ENCODE measurements at places on chromosomes 11 and 22. TPM values are rescaled to one million over a fixed set of nuclear protein-coding genes. Genes with fewer than 3 reads are reported as not detected.

GRCh38 chr22:49101873-49102272 lies 725.8 kb downstream of the BRD1 start:
- no peak for DNase-seq
- H3K36me3 ChIP-seq: no peaks in the 10 kb centered on the region
- H3K4me3 ChIP-seq: no peak overlapping the region
- no peak overlapping the region for H3K27ac ChIP-seq
- peaks cover 6% of the 10 kb centered on the region for H3K4me1 ChIP-seq
- H3K27me3 ChIP-seq: no peaks in the 10 kb centered on the region

The OR10A2 gene
- total RNA-seq: not detected

DNA sequence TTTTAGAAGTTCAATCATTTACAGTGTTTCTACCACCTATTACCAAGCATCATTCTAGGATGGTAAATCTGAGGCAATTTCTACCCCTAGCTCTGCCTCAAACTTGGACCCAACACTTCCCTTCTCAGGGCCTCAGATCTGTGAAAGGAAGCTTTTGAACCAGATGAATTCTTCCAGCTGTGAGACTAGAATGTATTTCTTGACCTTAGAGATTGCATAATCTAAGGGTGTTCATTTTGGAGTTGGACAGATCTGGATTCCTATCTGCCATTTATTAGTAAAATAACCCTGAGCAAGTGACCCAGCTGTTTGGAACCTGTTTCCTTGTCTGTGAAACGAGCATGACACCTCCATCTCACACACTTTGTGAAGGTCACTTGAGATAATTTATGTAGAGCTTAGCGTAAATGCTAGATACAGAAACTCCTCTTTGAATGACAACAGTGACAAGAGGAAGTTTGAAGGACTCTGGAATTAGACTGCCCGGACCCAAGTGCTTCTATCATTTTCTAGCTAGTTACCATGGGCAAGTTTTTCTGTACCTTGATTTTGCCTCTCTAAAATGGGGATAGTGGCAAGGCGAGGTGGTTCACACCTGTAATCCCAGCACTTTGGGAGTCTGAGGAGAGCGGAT lies 3.8 kb upstream of the INTS5 start:
- H3K4me3 ChIP-seq: no peak overlapping the region
- no peak for DNase-seq
- no peaks in the 10 kb centered on the region for H3K36me3 ChIP-seq
- H3K27ac ChIP-seq: no peak overlapping the region
- H3K4me1 ChIP-seq: no peaks in the 10 kb centered on the region
- H3K27me3 ChIP-seq: no peaks in the 10 kb centered on the region

- H3K36me3 ChIP-seq: peaks cover 6% of the 10 kb centered on the region
- H3K4me3 ChIP-seq: no peak overlapping the region
- no peak overlapping the region for H3K27ac ChIP-seq
- no peaks in the 10 kb centered on the region for H3K27me3 ChIP-seq
Observed at GRCh38 chr22:46993633-46994032, 231.2 kb downstream of the TBC1D22A start.

DNA sequence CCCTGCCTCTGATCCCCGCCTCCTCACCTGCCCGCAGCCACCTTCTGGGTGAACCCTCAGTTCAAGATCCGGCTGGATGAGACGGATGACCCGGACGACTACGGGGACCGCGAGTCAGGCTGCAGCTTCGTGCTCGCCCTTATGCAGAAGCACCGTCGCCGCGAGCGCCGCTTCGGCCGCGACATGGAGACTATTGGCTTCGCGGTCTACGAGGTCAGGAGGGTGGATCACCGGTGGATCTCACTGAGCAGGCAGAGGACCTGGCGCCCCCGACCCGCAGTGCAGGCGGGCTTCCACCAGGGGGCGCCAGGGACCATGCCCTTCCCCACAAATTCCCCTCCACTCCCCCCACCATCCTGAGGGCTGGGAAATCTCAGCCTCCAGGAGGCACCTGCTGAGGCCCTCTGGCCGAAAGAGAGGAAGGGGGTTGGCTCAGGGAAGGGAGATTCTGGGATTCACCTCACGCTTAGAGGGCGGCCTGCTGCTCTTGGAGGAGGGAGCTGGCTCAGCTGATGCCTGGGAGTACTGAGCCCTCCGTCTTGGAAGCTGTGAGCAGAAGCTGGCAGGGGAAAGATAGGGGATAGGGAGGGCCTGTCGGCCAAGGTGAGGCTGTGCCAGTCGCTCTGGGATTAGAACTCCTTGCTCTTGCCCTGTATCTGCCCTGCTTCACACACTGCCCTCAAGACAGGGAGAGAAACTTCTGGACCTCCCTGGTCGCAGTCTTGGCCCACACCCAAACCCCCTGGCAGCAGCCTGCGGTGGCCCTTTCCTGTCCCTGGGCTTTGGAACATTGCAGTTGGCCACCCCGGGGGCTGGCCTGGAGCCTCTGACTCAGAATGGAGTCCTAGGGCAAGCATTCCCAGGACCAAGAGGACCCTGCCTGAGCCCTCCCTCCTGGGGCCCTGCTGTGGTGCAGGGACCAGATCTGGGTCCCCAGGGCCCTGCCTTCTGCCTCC lies 23.2 kb downstream of the CAPN1 start:
- H3K4me1 ChIP-seq: no peaks in the 10 kb centered on the region
- H3K4me3 ChIP-seq: no peak overlapping the region
- DNase-seq: peak; percentile 96
- H3K27me3 ChIP-seq: no peaks in the 10 kb centered on the region

- no peaks in the 10 kb centered on the region for H3K36me3 ChIP-seq
- no peak for DNase-seq
- no peak overlapping the region for H3K27ac ChIP-seq
- no peaks in the 10 kb centered on the region for H3K4me1 ChIP-seq
- H3K27me3 ChIP-seq: peaks cover 61% of the 10 kb centered on the region
- no peak overlapping the region for H3K4me3 ChIP-seq
Observed at GRCh38 chr11:69983571-69983877, 94.6 kb upstream of the ANO1 start.

The PACS1 gene
- total RNA-seq: 67.0 TPM

DNA sequence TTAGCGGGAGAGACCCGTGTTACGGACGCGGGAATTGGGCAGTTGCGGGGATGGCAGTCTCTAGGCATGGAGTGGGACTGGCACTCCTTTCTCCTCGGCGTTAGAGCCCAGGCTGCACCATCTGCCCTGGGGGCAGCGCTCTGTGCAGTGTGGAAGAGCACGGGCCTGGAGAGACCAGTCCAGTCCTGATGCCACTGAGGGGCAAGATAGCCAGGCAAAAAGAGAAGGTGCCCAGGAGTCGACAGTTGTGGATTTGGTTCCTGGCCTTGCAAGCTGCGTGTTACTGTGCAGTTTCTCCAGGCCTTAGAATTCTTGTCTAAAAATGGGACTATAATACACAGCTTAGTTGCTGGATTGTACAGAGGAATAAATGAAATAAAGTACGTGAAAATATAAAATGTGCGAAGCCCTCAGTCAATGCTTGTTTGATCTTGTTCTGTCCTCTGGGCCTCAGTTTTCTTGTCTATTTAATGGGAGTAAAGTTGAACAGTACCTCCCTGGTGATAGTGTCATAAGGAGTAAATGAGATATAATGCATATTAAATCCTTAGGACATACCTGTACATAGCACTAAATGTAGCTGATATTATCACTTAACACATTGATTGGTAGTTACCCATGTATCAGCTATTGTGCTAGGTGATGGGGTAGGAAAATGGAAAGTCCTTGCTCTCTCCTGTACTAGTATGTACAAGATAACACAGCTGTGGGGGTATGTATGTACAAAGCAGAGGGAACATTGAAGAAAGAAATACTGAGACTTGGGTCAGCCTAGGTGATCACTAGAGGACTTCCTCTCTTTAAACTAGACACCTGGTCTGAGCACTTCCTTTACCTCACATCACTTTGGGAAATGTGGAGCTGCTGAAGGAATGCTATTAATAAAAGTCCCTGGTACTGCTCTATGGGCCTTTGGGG lies 1.2 kb downstream of the ATXN10 start:
- no peaks in the 10 kb centered on the region for H3K4me1 ChIP-seq
- H3K4me3 ChIP-seq: peak overlapping the region; percentile 92
- H3K27me3 ChIP-seq: no peaks in the 10 kb centered on the region
- H3K27ac ChIP-seq: no peak overlapping the region

GRCh38 chr11:4095509-4096230 lies 1.1 kb downstream of the RRM1 start:
- DNase-seq: no peak
- no peaks in the 10 kb centered on the region for H3K36me3 ChIP-seq
- peak overlapping the region; percentile 47 for H3K27ac ChIP-seq
- no peaks in the 10 kb centered on the region for H3K27me3 ChIP-seq
- H3K4me3 ChIP-seq: peak overlapping the region; percentile 93

The WT1 gene
- 1.3 TPM for total RNA-seq

DNA sequence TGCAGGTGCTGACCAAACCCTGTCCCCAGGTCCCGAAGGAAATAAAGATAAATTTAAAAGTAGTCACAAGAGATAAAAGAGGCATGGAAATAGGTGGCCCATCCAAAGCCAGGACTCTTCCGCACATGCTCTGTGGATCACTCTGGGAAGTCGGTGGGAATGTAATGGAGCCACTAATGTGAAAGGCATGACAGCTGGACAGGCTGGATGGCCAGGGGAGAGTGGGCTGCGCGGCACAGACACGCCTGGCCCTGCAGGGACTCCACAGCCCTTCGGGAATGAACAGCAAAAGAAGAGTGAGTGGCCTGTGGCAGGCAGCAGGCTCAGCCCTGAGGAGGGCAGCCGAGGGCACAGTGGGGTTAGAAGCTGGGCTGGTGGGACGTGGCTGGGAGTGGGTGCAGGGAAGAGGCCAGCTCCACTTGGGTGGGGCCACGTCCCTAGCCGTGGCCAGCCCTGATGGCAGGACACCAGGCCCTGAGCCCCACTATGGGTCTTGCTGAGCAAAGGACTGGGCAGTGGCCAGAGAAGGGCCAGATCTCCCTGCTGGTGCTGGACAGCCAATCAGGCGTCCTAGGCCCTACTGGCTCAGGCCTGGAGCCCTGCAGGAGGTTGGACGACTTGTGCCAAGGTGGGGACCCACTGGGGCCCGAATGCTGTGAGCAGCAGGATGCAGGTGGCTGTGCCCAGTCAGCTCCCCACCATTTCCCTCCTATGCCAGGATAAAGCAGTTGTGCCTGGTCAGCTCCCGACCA lies 31.3 kb upstream of the GNB1L start:
- DNase-seq: peak; percentile 44
- no peaks in the 10 kb centered on the region for H3K36me3 ChIP-seq

The C1QTNF5 gene
- 0.63 TPM for total RNA-seq

The DEFB131B gene
- not detected for total RNA-seq

GRCh38 chr11:118170882-118171268 lies 5.6 kb downstream of the SCN2B start:
- DNase-seq: no peak
- no peak overlapping the region for H3K4me3 ChIP-seq
- peaks cover 80% of the 10 kb centered on the region for H3K27me3 ChIP-seq
- H3K27ac ChIP-seq: no peak overlapping the region
- no peaks in the 10 kb centered on the region for H3K36me3 ChIP-seq
- no peaks in the 10 kb centered on the region for H3K4me1 ChIP-seq

The NAALAD2 gene
- 3.3 TPM for total RNA-seq

- no peaks in the 10 kb centered on the region for H3K27me3 ChIP-seq
- no peaks in the 10 kb centered on the region for H3K36me3 ChIP-seq
- H3K4me3 ChIP-seq: peak overlapping the region; percentile 99
- H3K4me1 ChIP-seq: peaks cover 7% of the 10 kb centered on the region
- no peak overlapping the region for H3K27ac ChIP-seq
Observed at GRCh38 chr11:108220721-108221336, 1.6 kb downstream of the NPAT start.

Measured in endodermal cell (in vitro differentiated cells).